ENCODE measurements at places on chromosomes 5 and 9. TPM values are rescaled to one million over a fixed set of nuclear protein-coding genes. Genes with fewer than 3 reads are reported as not detected.

Gene GARIN3
- total RNA-seq, result not detected

Gene ADRB2
- total RNA-seq, result 0.74 TPM

Gene FGFR4
- total RNA-seq, result 2.7 TPM

Gene INSL6
- not detected for total RNA-seq

Gene DRD1
- 4.7 TPM for total RNA-seq

Gene POLR3G
- total RNA-seq, result 2.5 TPM

Gene SPATA31C1
- not detected for total RNA-seq

Gene TRIM36
- 79.2 TPM for total RNA-seq

Gene LHX6
- total RNA-seq, result 20.4 TPM

Gene PCDHA5
- total RNA-seq, result 6.6 TPM

Gene TMEM171
- total RNA-seq, result 0.49 TPM

Gene SLC23A1
- total RNA-seq, result not detected

Gene TMOD1
- total RNA-seq, result 27.5 TPM

Gene RGMB
- 36.6 TPM for total RNA-seq

Gene MINAR2
- total RNA-seq, result not detected

Gene UBAP1
- 18.4 TPM for total RNA-seq

Gene SHROOM1
- total RNA-seq, result 2.2 TPM

Gene GIN1
- total RNA-seq, result 11.1 TPM

Gene SPATA31E1
- not detected for total RNA-seq

Gene ASTN2
- 27.3 TPM for total RNA-seq

Gene AGXT2
- total RNA-seq, result not detected

Gene RELL2
- 4.9 TPM for total RNA-seq

Gene DOCK2
- total RNA-seq, result 2.0 TPM

Gene LEAP2
- total RNA-seq, result 0.74 TPM

Gene PDE6A
- not detected for total RNA-seq

Gene C6
- total RNA-seq, result not detected

Gene MARCHF3
- 19.7 TPM for total RNA-seq

Gene PLGRKT
- 16.5 TPM for total RNA-seq

Gene TIMD4
- total RNA-seq, result not detected

Gene SLIT3
- 3.0 TPM for total RNA-seq

Gene POU5F2
- total RNA-seq, result 2.5 TPM

Gene GFPT2
- total RNA-seq, result 8.9 TPM

Gene ZNF354B
- total RNA-seq, result 24.8 TPM

Gene C8G
- total RNA-seq, result not detected

Gene C9orf50
- total RNA-seq, result not detected

Gene RNF183
- total RNA-seq, result not detected

Gene POLR1E
- total RNA-seq, result 30.2 TPM

Gene STPG3
- not detected for total RNA-seq

All from temporal lobe (tissue), 4 donors.